ENCODE measurements at places on chromosomes 16 and 17.

GRCh38 chr16:81198635-81199034, 39.9 kb upstream of the BCO1 start:
- DNase-seq = no peak

DNA sequence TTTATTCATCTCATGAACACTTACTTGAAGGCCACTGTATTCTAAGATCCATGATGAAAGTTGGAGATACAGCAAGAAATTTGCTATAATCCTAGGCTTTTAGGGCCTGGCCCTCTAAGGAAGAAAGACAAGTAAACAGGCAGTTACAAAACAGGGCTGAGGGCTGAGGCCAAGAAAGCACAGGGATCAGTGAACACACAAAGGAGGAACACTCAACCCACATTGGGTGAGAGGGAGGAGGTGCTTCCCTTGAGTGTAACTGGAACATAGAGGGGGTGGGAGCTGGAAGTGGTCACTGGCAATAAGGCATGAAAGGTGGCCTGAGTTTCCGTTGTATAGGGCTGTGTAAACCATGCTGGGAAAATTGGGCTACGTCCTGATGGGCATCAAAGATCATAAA, 112.2 kb downstream of the ZNF18 start:
- no peak for DNase-seq

DNA sequence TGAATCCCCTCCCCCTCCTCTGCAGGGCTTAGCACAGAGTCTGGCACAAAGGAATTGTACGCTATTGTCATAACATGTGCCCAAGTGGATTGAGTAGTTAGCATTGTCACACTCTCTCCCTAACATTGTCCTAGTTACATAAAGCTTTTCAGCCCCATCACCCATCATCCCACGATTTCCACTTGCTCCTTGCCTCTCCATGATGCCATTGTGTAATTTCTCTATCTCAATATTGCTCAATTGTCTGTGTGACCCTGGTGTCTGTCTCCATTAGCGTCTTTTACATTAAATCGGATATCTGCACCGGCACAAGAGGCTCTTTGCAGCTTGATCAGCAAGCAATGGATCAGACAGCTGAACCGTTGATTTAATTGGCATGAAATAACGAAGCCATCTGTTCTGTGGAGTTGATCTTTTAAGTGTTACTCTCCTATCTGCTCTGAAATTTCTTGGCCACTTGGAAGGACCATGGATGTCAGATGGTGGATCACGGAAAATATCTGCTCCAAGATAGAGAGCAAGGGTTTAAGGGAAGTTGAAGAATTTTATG, 77.0 kb upstream of the HS3ST4 start:
- no peak for DNase-seq

DNA sequence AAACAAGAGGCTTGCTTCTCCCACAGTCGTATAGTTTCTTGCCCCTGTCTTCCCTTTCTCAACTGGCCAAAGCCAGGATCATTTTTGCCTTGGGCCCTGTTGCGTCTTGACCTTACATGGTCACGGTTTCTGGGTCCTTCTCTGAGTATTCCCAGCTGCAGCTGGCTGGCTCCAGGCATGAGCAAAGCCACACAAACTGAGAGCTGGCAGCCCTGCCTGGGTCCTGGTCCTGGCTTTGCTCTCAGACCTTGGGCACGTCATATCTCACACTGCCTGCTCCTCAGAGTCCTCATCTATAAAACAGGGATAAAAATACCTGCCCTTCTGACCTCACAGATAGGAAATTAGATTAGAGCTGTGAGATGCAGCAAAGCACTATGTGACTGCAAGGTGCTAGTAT, 277.6 kb downstream of the CBLN1 start:
- no peak for DNase-seq

- DNase-seq = no peak
Observed at GRCh38 chr17:80650751-80651518, 106.3 kb downstream of the RPTOR start.

DNA sequence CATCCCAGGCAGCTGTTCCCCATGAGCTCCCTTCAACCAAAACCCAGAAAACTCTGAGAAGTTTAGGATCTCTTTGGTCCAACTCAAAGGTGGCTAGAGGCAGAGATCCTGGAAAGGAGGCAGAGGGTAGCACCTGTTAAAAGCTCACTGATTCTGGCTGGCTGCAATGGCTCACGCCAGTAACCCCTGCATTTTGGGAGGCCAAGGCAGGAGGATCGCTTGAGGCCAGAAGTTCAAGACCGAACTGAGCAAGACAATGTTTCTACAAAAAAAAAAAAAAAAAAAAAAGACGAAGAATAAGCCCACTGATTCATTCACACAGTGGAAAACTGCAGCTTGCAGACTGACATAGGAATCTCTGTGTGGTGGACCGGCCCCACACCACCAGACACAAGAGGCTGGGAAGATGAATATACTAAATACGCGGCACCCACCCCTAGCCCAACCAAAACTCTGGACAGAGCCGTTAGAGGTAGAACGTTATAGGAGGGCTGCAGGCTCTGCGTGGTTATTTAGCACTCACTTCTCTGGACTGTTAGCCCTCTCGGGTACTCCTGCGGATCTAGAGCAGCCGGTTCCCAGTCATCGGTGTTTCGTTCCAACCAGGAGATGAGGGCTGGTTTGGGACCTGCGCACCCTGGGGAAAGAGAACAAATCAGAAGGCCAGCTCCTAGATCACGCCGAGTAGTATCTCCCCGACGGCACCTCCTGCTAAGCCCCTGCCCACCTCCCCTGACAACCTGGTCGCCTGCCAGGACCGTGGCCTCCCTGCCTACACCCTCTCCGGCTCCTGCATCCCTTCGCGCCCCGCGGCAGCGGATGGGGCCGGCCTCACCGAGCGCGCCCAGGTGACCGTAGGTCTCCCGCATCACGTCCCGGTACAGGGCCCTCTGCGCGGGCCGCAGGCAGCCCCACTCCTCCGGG, 925 bp downstream of the ZNF689 start:
- no peak for DNase-seq

GRCh38 chr16:87855852-87856715, 13.2 kb downstream of the SLC7A5 start:
- DNase-seq = peak; percentile 28

- DNase-seq = no peak
Observed at GRCh38 chr17:74387365-74388218, 20.3 kb downstream of the GPR142 start.

DNA sequence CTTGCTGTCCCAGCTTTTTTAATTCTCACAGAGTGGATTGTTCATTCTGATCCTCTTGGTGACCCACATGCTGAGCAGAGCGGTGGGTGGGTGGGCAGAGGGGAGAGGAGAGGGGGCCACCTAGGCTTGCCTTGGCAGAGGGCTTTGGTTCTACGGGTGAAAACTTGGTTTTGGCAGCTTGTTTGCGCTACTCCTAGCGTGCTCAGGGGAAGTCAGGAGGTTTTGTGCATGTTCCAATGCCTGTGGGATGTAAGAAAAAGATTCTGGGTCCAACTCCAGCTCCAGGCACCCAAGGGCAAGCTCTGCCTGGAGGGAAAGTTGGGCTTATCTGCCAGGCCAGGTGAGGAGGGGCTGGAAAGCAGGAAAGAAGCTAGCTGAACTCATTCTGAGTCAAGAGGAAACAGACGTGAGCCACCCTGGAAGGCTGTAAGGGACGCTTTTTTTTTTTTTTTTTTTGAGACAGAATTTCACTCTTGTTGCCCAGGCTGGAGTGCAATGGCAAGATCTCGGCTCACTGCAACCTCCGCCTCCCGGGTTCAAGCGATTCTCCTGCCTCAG, 169.1 kb downstream of the WSCD1 start:
- no peak for DNase-seq

- DNase-seq = no peak
Observed at GRCh38 chr16:3149630-3150345, 15.0 kb downstream of the ZNF213 start.

GRCh38 chr17:39393736-39394135, 7.7 kb downstream of the FBXL20 start:
- no peak for DNase-seq

GRCh38 chr16:30914830-30915229, 8.5 kb upstream of the FBXL19 start:
- DNase-seq = no peak

Measured in esophagus squamous epithelium (tissue), 5 donors.